GM03348 (cell line): ENCODE measurements at places on chromosomes 5 and 9.

DNA sequence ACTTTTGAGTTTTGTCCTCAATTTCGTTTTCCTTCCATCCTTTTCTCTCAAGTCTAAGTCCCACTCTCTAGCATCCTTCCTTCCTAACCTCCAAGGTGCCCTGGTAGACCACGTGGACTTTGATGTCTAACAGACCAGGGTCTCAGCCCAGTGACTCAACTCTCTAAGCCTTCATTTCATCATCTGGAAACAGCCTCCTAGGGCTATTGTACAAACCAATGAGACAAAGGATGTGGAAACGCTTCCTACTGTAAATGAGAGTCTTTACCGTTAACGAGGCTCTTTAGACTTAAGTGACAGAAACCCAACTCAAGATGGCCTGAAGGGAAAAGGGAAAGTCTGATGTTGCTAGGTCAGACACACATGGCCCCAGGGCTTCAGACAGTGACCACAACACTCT, 49.2 kb upstream of the CPLX2 start:
- DNase-seq = no peak

GRCh38 chr5:179259731-179260323, 85.4 kb downstream of the ADAMTS2 start:
- DNase-seq = no peak

GRCh38 chr5:138700581-138701362, 52.5 kb upstream of the CTNNA1 start:
- no peak for DNase-seq

DNA sequence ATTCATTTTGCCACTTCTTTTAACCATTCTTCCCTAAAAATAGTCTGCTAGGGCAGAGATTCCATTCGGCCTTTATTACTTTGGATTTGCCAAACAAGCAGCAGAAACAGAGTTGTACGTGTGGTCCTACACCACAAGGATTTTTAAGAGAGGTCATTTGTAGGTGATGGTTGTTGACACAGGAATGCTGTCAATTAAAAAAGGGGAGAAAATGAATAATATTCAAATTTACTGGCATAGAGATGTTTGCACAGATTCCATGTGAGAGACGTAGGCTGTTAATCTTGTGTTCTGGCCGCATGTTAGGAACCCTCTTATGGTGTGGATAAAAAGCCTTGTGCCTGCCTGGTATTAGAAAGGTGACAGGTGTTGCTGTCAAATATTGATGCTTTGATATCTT, 34.9 kb downstream of the TRIO start:
- DNase-seq = no peak

GRCh38 chr9:15873573-15874177, 320.8 kb downstream of the CCDC171 start:
- peak; percentile 58 for DNase-seq

DNA sequence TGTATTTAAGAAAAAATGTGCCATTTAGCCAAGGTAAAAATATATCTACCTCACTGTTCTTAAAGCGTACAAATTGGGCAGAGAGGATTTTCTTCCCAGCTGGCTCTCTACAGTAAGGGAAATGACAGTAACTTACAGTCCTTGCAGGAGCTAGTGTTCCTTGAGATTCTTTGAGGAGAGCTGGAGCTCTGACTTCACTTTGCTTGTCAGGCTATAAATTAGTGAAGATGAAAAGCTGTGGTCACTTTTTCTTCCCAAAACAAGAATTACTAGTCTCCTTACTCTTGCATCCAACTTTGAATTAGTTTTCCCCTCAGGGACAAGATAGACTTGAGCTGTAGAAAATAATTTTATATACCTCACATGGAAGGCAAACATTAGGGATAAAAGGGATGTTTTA, 129.9 kb downstream of the ZSWIM6 start:
- DNase-seq = no peak

DNA sequence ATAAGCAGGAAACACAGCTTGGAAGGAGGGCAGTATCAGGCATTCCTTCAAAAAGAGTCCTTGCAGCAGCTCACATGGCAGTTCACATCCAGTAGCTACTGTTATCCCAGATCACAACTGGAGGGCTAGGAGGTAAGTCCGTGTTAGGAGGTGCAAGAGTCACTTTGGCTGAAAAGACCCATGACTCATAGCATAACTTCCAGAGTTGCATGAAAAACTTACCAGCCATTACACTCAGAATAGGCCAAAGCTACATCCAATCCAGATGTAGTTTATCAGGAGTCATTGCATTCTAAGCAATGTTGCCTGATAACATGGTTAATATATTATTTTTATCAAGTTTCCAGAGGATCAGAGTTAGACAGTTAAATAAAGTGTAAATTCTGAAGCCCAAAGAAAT, 1126.4 kb upstream of the SEMA6A start:
- no peak for DNase-seq

- no peak for DNase-seq
These were observed 7.4 kb upstream of the MIER3 start for GRCh38 chr5:56959326-56959725.

DNA sequence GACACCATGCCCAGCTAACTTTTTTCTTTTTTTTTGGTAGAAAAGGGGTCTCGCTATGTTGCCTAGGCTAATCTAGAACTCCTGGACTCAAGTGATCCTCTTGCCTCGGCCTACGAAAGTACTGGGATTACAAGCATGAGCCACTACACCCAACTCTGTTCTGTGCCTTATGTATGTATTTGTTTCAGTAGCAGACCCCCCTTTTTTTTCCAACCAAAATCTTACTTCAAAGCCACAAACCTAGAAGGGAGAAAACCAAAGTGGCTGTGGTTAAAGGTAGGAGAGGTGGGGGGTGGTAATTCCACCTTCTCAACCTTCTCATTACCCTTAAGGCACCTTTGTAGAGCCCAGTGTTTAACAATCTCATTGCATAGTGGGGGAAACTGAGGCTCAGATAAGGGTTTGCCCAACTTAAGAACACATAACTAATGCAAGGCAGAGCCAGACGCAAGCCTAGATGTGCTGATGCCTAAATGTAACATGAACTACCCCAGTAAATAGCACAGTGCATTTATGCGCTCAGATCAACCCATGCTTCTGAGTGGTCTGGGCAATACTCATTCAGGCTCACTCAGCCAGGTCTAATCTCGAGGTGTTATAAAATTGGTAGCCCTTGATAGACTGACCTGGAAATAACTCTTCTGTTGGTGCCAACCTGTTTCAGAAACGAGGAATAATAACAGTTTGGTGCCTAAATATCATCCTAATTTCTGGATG, 33.0 kb downstream of the ITK start:
- no peak for DNase-seq
